ENCODE measurements at places on chromosomes 1 and 21.

DNA sequence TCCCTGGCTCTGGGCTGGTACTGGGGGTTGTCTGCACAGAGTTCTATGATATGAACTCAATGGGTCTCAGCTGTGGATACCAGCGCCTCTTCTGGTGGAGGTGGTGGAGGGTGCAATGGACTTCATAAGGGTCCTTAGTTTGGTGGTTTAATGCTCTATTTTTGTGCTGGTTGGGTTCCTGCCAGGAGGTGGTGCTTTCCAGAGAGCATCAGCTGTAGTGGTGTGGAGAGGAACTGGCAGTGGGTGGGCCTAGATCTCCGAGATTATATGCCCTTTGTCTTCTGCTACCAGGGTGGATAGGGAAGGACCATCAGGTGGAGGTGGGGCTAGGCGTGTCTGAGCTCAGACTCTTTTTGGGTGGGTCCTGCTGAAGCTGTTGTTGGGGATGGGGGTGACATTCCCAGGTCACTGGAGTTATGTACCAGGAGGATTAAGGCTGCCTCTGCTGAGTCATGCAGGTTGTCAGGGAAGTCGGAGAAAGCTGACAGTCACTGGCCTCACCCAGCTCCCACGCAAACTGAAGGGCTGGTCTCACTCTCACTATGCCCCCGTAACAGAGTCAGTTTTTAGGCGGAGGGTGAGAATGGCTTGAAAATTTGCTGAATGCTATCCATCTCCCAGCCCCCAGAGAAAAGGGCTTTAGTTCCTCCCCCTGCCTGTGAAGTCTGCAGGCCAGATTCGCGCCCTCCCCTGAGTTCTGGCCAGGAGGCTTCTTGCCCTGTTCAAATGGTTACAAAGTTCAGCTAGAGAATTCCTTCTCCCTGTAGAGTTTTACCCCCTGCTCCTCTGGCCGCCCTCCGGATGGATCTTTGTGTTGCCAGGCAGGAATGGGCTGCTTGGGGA is 902.9 kb downstream of the LTN1 start:
- DNase-seq = no peak

DNA sequence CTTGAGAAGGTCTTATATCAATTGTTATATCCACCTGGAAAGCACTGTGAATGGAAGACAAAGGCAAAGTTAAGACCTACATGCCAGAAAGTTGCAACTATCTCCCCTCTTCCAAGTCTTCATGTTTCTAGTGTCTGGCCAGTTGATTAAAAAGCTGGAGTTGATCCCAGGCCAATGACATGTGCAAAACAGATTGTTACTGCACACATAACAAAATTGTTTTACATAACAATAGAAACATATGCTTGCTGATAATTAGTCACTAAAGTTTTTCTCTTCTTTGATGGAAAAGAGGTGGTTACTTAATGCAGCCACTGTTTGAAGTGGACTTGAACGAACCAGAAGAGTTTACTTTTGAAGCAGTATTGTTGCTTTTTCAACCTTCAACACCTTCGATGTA is 158.2 kb downstream of the TGFBR3 start:
- no peak for DNase-seq

DNA sequence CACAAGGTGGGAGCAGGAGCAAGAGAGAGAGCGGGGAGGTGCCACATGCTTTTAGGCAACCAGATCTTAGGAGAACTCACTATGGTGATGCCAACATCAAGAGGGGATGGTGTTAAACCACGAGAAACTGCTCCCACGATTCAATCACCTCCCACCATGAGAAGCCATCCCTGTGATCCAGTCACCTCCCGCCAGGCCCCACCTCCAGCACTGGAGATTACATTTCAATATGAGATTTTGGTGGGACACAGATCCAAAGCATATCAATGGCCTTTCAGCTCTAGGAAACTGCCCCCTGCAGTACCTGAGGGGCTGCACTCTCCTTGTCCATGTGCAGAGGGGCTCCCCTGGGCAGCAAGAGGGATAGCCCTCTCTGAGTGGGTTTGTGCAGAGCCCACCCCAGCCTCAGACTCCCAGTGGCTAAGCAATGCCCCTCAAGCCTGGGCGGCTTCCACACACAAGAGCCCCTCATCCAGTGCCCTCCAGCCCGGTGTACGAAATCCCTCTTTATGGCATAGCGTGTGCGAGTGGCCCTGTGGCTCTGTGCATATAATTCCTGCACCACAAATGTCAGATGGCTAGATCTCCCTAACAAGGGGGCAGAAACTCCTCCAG is 15.5 kb upstream of the PRDM16 start:
- no peak for DNase-seq

GRCh38 chr1:1922956-1923833 is 4.1 kb upstream of the TMEM52 start:
- no peak for DNase-seq

DNA sequence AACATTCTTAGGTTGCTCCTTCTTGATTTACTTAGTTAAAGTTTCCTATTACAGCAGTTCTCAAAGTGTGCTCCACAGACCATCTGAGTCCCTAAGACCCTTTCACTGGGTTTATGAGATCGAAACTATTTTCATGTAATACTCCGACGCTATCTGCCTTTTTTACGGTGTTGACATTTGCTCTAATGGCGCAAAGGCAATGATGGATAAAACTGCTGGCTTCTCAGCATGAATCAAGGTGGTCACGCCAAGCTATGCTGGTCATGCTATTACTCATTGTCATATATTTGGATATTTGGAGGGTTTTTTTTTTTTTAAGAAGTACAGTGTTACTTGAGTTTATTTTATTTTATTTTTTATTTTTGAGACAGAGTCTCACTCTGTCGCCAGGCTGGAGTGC is 235.1 kb downstream of the KIF26B start:
- no peak for DNase-seq

- DNase-seq = no peak
These were observed 375.6 kb downstream of the AMY1C start for GRCh38 chr1:104125266-104125665.

DNA sequence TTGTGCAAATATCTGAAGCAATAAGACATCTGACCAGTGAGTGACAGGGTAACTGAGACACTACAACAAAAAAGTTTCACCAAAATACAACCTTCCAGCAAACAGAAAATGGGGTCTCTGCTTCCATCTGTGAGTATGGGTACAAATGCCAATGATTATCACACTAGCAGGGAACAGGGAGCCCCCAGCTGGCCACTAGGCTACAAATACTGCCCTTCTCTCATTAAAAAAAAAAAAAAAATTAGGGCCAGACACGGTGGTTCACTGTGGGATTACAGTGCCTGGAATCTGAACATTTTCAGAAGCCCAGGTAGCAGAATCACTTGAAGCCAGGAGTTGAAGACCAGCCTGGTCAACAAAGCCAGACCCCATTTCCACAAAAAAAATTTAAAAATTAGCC is 48.4 kb upstream of the EDARADD start:
- no peak for DNase-seq

DNA sequence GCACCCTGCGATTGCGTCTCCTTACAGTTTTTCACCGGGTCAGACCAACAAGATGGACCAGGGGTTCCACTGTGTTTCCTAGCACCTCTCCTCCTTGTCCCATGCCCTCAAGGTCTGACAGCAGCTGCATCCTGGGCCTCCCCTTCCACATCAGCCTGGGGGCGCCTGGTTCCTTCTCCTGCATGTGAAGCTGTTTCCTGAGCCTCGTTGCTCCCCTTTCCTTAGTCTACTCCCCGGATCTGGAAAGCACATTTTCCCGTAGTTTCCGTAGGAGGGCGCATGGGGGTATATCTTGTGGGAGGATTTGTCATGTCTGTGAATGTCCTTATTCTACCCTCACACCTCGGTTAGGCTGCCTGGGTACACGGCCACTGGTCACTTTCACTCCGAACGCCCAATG is 6.1 kb downstream of the PRDM15 start:
- no peak for DNase-seq

DNA sequence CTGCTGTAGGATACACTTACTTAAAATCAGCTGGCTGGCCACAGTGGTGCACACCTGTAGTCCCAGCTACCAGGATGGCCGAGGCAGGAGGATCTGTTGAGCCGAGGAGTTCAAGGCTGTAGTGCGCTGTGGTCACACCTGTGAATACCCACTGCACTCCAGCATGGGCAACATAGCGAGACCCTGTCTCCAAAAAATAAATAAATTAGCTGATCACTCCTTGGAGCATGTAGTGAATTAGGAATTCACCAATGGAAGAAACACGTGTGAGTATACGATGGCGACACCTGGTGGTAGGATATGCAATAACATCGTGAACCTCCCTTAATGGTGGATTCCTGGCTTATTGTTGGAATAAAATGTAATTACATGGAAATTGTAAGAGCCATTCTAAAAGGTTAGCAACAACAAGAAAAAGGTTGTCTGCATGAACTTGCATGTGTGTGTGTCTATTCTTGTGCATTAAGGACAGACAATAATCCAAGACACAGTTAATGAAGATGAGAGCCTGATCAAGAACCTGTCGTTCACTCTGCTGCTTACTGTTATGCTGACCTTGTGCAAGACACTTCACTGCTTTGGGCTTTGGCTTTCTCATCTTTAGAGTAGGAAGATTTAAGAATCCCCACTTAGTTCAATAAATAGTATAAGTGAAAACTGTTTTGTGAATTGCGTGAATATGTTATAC is 38.6 kb upstream of the COX20 start:
- DNase-seq = peak; percentile 7

DNA sequence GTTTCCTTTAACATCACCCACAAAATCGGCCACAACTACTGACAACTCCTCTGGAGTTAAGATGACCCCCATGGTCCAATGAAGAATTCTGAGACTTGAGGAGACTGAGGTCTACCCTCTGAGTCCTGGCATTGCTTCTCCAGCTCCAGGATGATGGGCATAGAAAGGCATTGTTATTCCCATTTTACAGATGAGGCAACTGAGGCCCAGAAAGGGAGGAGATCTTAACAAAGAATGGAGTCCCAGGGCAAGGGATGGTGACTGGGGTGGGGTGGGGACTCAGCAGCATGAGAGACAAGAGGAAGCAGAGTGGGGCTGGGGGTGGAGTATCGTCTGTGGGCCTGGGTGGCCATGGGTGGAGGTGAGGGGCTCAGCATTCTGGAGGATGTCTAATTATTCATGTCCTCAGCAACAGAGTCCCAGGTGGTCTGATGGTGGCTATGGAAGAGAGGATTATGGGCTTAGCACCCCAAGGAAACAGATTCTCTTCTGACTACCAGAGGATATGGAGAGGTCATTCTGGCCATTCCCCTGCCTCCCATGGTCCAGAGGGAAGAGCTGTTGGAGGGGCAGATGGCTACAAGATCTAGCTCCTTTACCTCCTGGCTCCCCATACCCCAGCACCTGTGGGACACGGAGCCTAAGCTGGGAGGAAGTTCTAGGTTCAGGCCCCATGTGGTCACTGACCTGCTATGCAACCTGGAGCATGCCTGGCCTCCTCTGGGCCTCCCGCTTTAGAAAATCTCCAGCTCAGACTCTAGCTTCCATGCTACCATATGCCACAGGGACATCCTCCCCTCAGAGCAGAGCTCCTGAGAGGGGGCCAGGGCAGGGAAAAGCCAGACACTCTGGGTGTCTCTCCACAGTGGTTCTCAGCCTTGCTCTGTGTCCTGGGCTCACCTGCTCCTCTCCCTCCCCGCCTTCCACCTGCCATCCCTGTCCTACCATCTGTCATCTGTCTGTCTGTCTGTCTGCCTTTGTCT is 37.4 kb upstream of the DMBX1 start:
- DNase-seq = no peak

GRCh38 chr21:41878831-41879189 is 334 bp downstream of the PRDM15 start:
- peak; percentile 39 for DNase-seq

DNA sequence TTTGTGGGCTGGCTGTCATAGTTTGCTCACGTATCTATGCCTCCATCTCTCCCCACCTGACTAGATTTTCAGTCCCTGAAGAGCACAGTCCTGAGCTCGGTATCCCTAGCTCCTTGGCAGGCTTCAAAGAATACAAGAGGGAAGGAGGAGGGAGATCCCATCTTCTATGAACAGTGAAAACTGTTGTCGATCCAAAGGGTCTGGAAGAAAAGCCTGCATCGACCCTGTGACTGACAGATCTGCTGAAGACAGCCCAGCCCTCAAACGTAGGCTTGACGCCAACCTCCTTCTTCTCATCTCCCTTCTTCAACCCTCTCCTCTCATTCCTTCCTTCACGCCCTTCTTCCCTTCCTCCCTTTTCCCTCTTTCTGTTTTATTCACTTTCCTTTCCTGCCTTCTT is 13.3 kb upstream of the ADORA1 start:
- DNase-seq = no peak

- DNase-seq = no peak
These were observed 26.2 kb upstream of the MCOLN3 start for GRCh38 chr1:85074365-85074964.

Measured in stimulated activated CD4-positive, alpha-beta T cell treated with anti-CD3 and anti-CD28 coated beads, Interleukin-1b, Interleukin-23, amount 100 ng/mL, for 1 hour (primary cell).